Stimulated activated CD4-positive, alpha-beta T cell treated with anti-CD3 and anti-CD28 coated beads, Interleukin-15, amount 100 ng/mL, for 48 hours (primary cell): ENCODE measurements at places on chromosomes 6 and 20.

DNA sequence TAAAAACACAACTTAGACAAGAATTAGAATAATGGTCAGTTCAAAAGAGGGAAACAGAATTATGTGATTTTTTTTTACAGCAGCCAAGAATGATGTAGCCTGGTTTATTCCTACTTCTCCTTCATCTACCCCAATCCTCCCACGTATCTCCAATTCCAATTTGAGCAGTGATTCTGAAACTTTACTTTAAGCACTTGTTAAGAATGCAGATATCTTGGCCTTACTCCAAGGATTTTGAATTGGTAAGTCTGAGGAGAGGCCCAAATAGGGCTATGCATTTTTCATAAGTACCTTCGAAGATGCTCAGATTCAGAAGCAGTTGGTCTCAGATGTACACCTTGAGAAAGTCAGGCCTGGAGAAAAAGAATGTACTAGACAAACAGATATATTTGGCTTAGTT, 233.4 kb upstream of the FLRT3 start:
- no peak for DNase-seq

DNA sequence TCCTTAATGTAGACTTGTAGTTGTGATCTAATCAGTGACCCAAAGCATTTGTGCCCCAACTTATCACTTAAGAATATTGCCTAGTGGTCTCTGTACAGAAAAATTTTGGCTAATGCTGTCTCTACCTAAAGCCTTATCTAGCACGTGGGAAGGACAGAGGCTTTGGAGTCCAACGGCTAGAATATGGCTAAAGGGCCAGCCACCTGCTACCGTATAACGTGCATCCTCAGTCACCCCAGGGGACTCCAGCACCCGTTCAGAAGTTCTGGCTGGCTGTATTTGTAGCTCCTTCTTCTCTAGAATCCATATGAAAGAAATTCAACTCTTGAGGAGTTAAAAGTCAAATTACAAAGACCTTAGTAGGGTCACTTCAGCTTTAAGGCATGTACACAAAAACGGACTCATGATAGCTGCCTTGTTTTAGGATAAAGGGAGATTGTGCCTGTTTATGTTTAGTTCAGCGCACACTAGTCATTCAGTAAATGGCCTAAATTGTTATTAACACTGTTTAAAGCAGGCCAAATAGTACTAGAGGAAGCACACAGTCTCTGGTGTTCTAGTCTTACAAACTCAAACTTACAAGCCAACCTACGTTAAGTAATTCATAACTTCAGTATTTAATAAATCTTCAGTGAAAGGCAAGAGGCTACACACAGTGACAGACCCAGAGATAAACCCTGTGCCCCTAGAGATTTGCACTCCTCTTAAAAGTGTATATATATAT, 407.5 kb upstream of the PLCB4 start:
- DNase-seq = no peak

GRCh38 chr20:62537649-62538292, 62.0 kb upstream of the GATA5 start:
- no peak for DNase-seq

DNA sequence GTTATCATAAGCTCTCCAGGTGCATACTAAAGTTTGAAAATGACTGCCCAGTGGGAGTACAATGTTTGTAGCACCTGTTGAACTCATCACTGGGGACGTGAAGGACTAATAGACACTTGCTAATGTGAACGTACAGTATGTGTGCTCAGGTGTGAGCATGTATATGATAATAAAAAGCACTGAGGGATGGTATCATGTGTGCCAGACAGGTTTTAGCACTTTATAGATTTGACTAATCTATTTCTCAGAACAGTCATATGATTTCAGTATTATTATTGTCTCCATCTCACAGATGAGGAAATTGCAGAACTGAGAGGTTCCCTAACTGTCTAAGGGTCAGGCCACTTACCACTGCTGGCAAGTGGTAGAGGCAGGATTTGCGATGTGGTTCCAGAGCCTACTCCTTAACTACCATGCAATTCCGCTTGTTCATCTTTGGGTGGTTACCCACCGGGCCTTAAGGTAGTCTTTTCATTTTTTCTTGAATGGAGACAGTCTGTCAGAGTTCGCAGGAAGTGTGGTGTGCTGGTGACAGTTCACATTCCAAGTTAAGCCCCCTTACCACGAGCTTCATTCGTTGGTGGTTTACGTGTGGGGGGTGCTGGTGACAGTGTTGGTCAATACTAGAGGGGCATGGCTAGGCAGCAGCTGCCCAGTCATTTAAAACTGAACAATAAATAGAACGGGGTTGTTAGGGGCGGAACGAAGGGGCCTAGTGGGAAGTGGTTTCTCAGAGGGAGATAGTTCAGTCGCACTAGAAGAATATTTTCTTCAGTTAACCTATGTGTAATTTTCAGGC, 46.8 kb downstream of the RREB1 start:
- DNase-seq = no peak

DNA sequence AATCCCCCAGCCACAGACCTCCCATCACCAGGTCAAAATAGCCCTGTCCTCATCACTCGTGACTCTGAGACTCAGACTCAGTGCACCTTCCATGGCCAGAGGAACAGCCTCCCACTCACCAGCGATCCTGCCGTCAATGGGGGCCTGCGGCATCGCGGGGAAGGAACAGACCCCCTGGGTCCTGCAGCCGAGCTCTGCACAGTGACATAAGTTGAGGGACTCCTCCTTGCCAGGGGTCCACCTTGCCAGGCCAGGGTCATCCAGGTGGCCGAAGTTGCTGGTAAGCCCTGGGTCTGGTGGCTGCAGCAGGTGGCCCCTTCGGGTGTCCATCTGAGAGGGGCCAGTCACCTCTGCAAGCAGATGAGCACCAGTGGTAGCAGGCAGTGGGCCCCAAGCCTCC, 16.3 kb downstream of the ETV7 start:
- no peak for DNase-seq

- peak; percentile 81 for DNase-seq
Measured at GRCh38 chr6:158559895-158560835, at the start of gene TMEM181. TMEM181 (plus strand) TSS chr6:158560091; CDS start chr6:158560225, 134 bp downstream.

DNA sequence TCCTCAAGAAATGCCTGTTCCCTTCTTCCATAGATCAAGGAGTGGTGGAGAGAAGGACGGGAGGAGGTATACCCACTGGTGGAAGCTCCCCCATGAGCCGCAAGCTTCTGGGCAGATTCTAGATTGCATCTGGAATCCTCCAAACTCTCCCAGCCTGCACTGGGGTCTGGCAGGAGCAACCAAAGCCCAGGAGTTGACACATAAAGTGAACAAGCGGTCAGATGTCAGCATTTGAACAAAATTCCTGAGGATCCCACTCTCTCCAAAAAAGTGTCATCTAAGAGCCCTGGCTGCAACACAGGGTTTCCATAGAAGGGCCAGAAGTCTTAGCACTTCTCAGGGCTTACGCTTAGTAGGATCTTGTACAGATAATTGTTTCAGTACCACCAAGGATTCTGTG, 88.2 kb downstream of the KCNB1 start:
- no peak for DNase-seq

GRCh38 chr6:917939-918338, 225.0 kb upstream of the EXOC2 start:
- DNase-seq = no peak

DNA sequence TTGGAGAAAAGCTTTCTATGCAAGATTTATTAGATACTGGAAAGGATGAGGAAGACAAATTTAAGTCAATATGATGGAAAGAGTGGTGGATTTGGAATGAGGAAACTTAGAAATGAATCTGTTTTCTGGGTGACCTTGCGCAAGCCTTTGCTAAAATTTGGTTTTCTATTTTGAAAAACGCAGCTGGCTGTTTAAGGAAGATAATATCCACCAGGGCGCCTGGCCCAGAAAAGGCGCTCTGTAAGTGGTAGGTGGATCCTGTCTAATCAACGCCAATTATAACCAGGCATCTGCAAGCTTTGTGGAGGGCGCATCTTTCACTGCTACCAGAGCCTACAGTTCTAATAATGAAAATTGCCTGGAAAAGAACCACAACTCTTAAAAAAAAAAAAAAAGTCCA, 398 bp upstream of the SPATS1 start:
- DNase-seq = no peak

GRCh38 chr6:15773806-15774410, 111.1 kb upstream of the DTNBP1 start:
- DNase-seq = no peak

GRCh38 chr6:11380969-11381744, 148.7 kb upstream of the NEDD9 start:
- DNase-seq = no peak

DNA sequence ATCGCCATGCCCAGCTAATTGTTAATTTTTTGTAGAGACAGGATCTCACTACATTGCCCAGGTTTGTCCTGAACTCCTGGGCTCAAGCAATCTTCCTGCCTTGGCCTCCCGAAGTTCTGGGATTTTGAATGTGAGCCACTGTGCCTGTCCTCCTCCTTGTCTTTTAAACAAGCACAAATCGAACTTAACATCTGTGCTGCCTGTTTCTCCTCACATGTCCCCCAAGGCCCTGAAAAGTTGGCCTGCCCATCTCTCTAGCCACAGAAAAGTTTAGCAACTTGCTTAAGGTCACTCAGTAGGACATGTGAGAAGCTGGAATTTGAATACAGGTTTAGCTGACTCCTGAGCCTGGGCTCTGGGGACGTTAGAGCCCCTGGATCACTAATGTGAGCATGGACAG, 115.7 kb upstream of the KCNG1 start:
- no peak for DNase-seq

DNA sequence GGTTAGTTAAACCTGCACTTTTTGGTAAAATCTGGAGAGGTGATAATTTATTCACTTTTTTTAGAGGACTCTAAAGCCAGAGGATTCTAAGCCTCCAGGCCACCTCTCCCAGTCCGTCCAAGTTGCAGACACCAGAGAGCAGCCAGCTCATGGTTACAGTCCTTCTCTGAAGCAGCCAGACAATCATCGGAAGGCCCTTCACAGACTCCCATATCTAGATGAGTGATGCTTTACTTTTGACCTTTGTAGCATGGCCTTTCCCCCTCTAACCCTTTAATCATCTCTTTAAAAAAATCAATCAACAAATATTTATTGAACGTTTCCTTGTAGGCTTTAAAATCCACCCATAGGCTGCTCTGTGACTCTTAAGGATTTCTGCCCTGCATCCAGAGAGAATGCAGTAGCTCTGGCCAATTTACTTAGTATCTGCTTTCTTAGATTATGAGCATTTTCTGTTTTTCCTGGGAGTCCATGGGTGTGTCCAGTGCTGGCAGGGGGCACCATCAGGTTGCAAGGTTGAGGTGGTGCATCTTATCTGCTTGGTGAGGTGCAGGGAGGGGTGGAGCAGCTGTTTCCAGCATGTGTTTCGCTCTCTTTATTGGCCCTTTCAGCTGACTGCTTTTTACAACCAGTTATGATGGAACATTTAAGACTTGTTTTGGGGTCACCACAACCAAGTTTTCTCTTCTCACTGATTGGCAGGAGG, 58.6 kb downstream of the JARID2 start:
- no peak for DNase-seq

- DNase-seq = no peak
Measured at GRCh38 chr6:7818257-7819214, 92.1 kb downstream of the TXNDC5 start.

DNA sequence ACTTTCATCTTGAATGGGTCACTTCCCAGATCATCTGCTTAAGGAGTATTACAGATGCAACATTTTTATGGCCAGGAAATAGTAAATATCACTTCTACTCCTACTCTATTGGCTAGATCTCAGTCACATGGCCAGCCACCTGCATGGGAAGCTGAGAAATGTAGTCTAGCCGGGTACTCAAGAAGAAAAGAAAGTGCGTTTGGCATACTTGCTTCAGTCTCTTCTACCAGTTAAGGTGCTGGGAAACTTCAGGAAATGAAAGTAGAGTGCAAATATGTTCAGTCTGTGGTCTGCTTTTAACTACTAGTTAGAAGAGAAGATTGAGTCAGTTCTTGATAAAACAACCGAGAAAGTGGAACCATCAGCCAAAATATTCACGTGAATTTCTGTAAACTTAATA, 129.2 kb downstream of the PDSS2 start:
- DNase-seq = peak; percentile 1

DNA sequence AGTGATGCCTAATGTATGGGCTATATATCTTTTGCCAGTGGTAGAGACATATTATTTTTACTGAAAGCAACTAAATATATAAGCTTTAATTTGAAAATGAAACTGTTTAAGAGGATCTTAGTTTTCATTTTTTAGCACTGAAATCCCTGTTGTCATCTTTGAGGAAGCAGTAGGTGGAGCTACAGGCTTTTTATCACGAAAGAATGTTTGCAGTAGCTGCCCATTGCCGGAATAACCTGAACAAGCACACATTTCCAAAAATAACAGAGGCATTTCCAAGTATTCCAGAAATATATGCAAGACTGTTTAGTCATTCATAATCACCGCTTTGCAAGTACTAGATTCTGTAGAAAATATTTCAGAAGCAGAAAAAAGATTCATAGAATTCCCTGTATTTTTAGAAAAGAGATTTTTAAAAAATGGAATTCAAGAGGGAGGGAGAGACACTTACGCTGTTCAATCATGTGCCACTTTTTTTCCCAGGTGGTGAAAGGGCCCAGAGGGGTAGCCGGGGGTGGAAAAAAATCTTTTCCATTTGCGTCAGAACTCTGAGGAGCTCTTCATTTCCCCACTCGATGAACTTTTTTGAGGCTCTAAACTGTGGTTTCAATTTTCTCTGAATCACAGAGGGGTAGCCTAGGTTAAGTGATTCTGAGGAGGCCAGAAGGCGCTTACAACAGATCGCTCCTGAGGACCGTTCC, 142.5 kb upstream of the FERMT1 start:
- DNase-seq = no peak

DNA sequence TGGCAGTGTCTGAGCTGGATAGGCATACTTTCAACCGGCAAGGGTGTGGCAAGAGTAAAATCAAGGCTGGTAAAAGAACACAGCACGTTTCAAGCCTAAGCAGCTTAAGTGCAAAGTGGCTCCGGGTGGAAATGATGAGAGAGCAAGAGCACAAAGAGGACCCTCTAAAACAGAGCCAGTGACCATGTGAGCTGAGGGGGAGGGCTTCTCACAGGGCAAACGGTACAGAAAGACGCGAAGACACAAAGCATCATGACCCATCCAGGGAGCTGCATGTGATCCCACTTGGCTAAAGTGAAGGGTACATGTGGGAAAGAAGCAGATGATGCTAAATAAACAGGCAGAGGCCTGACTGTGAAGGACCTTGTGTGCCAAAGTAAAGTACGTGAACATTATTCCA, 25.7 kb downstream of the FKBP5 start:
- no peak for DNase-seq

- DNase-seq = no peak
Measured at GRCh38 chr6:23277521-23278179, 708.3 kb downstream of the HDGFL1 start.

GRCh38 chr20:4183361-4183760, 168.0 kb upstream of the RNF24 start:
- DNase-seq = no peak

- DNase-seq = no peak
Measured at GRCh38 chr20:49482621-49483017, at the start of gene KCNB1. KCNB1 (minus strand) TSS chr20:49482668; CDS start chr20:49482480, 188 bp downstream.

GRCh38 chr20:56423886-56424285, 11.8 kb downstream of the CASS4 start:
- DNase-seq = no peak
